ENCODE measurements at places on chromosomes 6 and 20.

GRCh38 chr6:37029249-37029971 is 24.0 kb downstream of the FGD2 start:
- DNase-seq, result peak; percentile 18

DNA sequence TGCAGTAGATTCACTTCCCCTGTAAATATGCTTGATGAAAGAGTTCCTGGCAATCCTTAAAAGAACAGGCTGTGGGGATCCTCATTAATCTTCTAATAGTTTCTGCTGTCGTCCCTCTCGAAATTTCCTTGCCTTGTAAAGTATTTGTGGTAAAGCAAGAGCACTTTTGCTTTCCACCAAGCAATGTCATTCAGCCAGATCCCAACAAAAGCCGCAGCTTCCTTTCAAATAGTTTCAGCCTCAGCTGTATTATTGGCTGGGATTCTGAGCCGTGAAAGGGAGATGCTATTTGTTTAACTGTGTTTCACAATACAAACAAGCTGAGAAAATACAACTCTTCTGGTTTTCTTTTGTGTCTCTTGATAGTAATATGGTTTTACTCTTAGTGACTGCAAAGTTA is 48.9 kb upstream of the EPHA7 start:
- no peak for DNase-seq

GRCh38 chr6:105560611-105561066 is 157.8 kb upstream of the PREP start:
- DNase-seq, result no peak

DNA sequence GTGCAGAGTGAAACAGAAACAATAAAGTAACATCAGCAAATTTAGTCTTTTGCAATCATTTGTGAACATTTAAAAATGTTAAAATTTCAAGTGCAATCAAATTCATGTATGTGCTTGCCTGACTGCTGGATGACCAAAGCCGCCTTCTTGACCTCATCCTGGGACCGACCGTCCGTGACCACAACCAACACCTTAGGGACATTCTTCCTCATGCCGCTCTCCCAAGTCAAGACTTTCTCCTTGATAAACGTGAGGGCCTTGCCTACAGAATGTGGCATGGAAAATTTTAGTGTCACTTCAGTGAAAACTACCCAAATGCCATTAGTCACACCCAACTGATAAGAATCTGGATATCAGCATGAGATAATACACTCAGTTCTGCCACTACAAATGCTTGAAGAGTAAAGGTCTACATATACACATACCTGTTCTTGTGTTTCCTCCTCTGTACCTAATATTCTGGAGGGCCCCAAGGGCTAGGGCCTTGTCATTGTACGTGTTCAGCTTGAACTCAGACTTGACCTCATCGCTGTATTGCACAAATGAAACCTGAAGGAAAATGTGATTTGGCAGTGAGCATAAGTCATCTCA is 86.8 kb downstream of the COL12A1 start:
- no peak for DNase-seq

- DNase-seq, result no peak
These were observed 9.8 kb downstream of the GPR31 start for GRCh38 chr6:167148021-167148420.

GRCh38 chr6:72250664-72251063 is 364.3 kb downstream of the RIMS1 start:
- DNase-seq, result no peak

GRCh38 chr20:20549704-20550103 is 162.7 kb downstream of the RALGAPA2 start:
- DNase-seq, result no peak

DNA sequence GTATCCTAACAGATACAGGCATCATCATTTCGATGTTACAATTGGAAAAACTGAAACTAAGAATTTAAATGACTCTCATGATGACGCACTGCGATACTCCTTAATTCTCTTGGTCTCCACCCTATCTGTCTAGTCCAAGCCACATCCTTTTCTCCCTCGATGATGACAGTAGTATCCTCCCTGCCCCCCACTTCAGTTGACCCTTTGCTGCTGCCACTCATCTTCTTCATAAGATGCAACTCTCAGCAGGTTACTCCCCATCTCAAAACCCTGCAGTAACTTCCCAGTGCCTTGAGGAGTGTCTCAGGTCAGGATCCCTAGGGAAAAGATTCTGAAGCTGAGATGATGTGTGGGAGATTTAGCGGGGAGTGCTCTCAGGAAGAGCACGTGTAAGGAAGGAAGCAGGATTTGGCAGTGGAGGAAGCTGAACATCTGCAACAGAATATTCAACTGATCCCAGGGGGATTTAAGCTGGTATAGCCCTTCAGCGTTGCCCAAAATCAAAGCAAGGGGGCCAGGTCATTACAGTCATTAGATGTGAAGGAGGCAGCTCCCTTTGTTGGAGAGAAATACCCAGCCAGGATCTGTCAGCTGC is 16.1 kb downstream of the JPH2 start:
- no peak for DNase-seq

DNA sequence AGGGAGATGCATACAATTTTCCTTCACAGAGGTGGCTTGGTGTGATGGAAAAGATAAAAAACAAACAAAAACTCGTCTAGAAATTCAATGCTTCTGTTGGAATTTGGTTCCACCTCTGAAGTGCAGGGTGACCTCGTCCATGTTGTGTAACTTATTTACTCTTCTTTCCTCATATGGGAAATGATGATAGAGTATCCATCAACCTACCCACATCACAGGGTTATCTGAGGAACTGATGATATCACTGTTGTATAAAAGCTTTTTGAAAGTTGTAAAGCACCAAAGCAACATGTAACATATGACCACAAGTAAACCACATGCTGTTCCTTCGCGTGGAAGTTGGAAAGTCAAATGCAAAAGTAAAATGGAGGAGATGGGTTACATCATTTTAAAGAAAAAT is 212.0 kb upstream of the SGK1 start:
- DNase-seq, result no peak

GRCh38 chr6:127737009-127737486 is 160.1 kb downstream of the C6orf58 start:
- DNase-seq, result peak; percentile 4

GRCh38 chr6:49841424-49841823 is 24.9 kb downstream of the CRISP1 start:
- DNase-seq, result no peak

GRCh38 chr6:88380618-88381288 is 214.6 kb upstream of the CNR1 start:
- no peak for DNase-seq

DNA sequence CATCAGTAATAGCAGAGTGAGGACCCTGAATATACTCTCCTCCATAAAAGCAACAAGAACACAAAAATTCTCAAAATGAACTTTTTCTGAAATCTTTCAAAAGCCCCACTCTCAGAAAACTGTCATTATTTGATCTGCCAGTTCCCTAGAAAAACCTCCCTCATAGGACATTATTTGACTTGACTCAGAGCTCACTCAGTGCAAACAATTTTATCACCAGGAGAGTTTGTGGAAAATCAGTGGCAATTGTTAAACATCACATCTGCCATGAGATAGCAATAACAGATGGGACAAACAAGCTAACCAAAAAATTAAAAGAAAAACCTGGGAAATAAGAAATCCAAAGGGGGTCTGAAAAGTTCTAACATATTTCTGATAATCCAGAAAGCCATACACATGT is 100.0 kb downstream of the ATG5 start:
- no peak for DNase-seq

DNA sequence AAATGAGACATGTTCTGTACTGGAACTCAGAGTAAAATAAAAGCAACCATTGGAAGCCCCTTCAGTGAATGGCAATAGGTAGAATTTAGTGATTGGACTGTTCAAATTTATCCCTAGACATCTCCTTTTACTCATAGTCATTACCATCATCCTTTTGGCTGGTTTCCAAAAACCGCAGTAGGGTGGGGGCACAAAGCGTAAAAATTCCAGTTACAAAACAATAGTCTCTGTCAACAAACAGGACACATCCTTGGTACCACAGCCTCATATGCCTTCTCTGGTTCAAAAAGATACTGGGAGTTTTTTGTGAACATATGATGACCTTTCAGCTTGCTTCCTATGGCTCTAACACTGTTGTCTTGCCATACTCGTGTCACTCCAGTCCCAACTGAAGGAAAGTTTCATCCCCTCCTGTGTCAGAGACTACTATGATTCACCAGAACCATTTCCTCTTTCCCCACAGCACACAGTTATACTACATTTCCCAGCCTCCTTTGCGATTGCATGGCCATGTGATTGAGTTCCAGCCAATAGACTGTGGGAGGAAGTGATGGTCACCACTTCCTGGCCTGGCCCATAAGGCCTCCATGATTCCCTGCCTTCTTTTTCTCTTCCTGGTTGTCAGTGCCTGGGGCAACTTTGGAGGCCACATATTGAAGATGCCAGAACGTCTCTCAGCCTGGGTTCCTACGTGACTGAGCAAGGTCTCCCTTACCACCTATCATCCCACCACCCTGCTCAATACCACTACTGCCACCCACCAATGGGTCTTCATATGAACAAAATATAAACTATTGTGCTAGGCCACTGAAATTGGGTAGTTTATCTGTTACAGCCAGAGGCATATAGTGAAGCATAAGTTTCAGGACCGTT is 162.4 kb downstream of the ID4 start:
- no peak for DNase-seq

GRCh38 chr6:33929575-33930288 is 125.9 kb upstream of the MLN start:
- DNase-seq, result no peak

Data from stimulated activated CD8-positive, alpha-beta memory T cell treated with anti-CD3 and anti-CD28 coated beads, Interleukin-7, amount 100 ng/mL, for 4 hours (primary cell).